Dermis microvascular lymphatic vessel endothelial cell (primary cell): ENCODE measurements at places on chromosomes 7 and 10. TPM values are rescaled to one million over a fixed set of nuclear protein-coding genes. Genes with fewer than 3 reads are reported as not detected.

- DNase-seq = no peak
Measured at GRCh38 chr7:104820836-104821535, 193.0 kb upstream of the KMT2E start.

The ANLN gene
- total RNA-seq = 14.4 and 36.1 TPM in 2 replicates

The ZPBP gene
- total RNA-seq = not detected in 2 replicates

The RBM28 gene
- total RNA-seq = 6.5 and 7.0 TPM in 2 replicates

DNA sequence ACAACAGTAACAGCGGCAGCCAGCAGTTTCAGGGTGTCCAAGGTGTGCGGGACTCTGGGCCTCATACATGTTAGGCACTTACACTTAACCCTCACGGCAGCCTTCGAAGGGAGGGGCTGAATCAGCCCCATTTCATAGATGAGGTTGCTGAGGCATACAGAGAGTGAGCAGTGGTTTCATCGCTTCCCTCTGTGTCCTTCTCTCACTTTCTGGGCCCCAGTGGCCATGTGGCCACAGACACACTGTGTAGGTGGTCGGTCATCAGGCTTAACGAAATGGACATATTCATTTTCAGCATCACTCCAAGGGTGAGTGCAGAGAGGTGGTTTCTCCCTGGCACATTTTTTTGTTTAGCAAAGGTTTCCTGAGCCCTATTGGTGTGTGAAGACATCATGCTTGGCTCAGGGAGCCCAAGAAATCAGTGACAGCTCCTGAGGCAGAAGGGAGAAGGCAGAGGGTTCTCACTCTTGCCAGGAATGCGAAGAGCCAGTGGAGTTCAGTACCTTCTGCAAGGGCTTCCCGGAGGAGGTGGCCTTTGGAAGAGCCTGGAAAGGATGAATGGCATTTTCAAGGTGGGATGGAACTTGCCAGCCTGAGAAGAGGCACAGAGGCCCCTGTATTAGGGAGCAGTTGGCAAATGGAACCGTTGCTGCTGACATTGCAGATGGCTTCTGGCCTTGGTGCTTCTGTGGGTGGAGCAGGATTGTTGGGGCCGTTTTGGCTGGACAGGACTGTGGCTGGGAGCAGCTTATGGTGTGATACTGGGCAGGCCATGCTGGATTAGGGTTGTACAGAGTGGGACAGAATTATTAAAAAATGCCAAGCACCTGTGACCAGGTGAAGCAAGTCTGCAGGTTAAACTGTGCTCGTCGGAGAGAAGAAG lies 61.7 kb upstream of the PPIF start:
- DNase-seq = no peak

DNA sequence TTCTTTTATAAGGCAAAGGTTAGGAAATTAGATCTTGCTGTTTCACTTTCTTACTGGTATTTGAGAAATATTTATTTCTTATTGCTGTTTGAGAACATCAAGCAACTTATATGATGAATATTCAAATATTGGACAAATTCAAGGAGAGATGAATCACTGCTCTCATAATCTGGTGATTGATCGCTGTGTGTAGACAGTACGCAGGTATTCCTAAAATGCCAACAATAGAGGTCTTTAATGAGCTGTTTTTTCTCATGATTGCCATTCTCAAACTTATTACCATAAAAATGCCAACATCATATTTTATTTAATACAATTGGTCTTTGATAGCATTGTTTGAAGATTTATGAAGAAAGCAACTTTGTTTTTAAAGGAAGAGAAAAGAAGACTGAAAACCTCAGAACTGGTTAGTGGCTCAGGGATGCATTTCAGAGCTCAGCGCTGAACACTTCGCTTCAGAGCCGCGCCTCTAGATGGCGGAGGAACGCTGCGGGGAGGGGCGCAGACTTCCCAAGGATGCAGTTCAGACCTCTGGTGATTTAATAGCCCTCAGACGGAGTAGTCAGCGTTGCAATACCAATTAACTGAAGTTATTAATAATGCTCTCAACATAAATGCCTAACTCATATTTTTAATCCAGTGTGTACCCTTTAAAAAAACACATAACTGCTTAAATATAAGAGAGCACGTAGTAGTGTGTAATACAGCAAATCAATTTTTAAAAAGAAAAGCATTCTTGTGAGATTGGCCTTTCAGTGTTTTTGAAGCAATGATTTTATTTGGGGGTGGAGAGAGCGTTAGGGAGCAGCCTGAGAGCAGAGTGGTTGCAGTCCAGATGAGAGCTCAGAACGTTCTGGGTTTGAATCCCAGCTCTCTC lies 38.5 kb upstream of the STEAP4 start:
- no peak for DNase-seq

The TDRD1 gene
- not detected in 2 replicates for total RNA-seq

The CADPS2 gene
- total RNA-seq = 49.0 and 49.2 TPM in 2 replicates

GRCh38 chr7:152086513-152086912 lies 61.0 kb downstream of the GALNT11 start:
- DNase-seq = no peak

DNA sequence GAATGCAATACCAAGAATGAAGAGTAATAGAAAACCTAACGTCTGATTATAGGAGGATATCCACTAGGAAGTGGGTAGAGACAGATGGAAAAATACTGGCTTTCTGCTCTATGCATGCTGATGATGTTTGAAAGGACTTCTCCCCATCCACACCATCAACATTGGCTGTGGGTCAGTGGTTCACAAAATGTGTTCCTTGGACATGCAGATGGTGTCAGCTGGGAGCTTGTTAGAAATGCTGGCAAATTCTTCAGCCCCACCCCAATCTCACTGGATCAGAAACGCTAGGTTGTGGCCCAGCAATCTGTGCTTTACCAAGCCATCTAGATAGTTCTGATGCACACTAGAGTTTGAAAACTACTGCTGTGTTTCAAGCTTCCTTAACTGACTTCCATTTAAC lies 164.1 kb downstream of the PPP1R17 start:
- DNase-seq = no peak
